Psoas muscle (tissue), 8 donors: ENCODE measurements at places on chromosomes 16 and 17. TPM values are rescaled to one million over a fixed set of nuclear protein-coding genes. Genes with fewer than 3 reads are reported as not detected.

Gene SLFN14
- not detected for total RNA-seq

Gene MAPK8IP3
- total RNA-seq, result 31.6 TPM

Gene ZFHX3
- 28.9 TPM for total RNA-seq

Gene ZP2
- total RNA-seq, result not detected

Gene TMED6
- total RNA-seq, result 0.26 TPM

Gene CTRB1
- total RNA-seq, result not detected

Gene CHTF8
- 69.1 TPM for total RNA-seq

Gene RNF43
- total RNA-seq, result not detected

Gene CBFA2T3
- total RNA-seq, result 4.7 TPM

Gene ARRB2
- total RNA-seq, result 13.9 TPM

Gene TMEM170A
- 5.9 TPM for total RNA-seq

Gene KRTAP3-1
- not detected for total RNA-seq

Gene MRTFB
- total RNA-seq, result 14.1 TPM

Gene AARS1
- 79.3 TPM for total RNA-seq

Gene CETP
- 0.17 TPM for total RNA-seq

GRCh38 chr17:19546289-19547065 lies 12.8 kb downstream of the SLC47A1 start:
- peak; percentile 43 for DNase-seq

DNA sequence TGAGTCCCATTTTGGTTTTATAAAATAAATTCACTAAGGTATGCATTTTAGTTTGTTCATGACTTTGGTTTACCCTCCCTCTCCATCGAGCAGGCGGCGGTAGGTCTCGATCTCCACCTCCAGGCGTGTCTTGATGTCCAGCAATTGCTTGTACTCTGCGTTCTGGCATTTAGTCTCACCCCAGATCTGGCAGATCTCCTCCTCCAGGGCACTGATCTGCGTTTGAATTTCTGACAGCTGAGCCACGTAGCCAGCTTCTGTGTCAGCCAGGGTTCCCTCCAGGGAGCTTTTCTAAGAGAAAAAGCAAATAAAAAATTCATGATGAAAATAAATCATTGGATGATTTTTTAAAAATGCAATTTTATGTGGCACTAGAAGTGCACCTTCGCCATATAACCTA lies 4.2 kb downstream of the KRT24 start:
- no peak for DNase-seq

- DNase-seq, result no peak
Measured at GRCh38 chr16:62717026-62717425, 680.8 kb upstream of the CDH8 start.

DNA sequence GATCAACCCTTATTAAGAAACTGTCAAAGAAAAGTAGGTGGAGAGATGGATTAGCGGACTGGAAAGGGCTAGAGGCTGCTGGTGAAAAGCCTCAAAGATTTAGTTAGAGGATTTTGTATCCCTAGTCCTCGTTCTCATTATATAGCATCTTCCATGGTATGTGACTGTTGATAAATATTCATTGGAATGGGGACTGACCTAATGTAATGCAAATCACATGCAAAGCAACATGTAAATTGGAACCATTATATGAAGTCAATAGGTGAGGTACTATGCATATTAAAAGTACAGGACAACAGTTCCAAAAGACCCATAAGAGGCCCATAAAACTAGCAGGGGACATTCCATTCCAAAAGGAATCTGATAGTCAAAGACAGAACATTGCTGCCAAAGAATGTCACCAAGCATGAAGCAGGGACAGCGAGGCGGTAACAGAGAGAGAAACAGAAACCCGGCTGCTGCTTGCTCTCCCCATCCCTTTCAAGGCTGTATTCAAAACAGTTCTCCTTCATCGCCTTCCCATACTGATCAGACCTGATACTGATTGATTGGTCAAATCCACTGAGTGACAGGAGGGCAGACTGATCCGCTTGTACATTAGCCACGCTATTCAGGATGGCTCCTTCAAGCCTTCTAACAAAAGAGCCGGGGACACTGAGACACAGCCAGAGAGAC lies 44.5 kb downstream of the SOX9 start:
- no peak for DNase-seq

DNA sequence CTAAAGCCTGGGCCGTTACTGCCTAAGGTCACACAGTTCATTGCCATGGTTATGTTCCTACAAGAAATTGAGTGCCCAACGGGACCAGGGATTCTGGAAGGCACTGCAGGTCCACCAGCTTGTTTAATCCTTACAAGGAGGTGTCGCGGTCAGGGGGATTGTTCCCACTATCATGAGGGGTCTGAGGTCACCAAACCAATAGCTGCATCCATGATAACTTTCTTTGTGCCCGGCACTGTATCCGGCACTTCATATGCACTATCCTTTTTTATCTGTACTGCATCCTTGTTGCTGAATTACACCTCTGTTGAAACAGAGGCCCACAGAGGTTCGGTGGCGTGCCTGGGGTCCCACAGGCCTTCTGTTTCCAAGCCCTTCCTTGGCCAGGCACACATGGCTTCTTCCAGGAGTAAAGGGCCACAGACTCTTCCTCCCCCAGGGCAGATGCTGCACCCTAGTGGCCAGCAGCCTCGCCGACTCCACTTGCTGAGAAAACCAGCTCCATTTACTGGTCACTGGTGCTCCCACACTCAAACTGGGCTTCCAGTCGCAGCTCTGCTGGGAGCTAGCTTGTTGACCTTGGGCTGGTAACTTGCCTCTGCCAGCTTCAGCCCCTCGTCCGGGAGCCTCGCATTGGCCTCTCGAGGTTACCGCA lies 82.0 kb upstream of the PLCG2 start:
- no peak for DNase-seq

GRCh38 chr16:79601092-79601930 lies 774 bp upstream of the MAF start:
- peak; percentile 75 for DNase-seq

DNA sequence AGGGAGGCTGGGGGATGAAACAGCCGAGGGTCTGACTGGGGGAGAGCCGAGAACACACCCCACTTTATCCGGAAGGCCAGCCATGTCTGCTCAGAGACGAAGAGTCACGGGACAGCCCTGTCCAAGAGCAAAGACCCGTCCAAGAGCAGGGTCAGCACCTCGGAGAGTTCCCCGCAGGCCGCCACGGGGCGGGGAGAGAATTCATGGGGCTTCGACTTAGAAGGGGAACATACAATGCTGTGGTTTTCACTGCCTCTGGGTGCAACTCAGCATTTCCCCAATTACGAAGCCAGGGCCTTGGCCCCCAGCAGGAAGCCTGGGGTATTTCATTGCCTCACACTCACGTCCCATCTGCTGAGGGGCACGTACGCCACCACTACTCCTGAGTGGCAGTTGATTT lies 59.3 kb downstream of the JPH3 start:
- peak; percentile 35 for DNase-seq

- DNase-seq, result no peak
Measured at GRCh38 chr17:49456183-49456965, 38.7 kb upstream of the NGFR start.

GRCh38 chr17:76691379-76692191 lies 19.2 kb downstream of the MXRA7 start:
- no peak for DNase-seq

GRCh38 chr16:4511441-4512082 lies 27.0 kb downstream of the CDIP1 start:
- DNase-seq, result no peak

DNA sequence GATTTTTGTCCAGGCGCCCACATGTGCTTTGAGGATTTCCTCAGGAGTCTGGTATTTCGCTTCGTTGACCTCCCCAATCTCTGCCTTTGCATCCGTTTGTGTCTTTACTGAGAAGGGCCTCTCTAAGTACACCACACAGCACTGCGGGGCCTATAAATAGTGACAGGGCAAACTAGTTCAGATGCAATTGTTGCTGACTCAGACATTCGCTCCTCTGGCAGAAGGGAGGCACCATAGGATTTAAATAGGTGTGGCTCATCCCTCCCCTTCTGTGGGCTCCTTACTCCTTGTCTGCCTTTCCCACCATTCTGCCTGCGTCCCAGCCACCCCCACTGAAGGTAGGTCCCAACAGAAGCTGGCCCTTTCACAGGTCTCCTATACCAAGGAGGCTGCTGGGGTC lies 192.3 kb downstream of the SHISA9 start:
- DNase-seq, result no peak

DNA sequence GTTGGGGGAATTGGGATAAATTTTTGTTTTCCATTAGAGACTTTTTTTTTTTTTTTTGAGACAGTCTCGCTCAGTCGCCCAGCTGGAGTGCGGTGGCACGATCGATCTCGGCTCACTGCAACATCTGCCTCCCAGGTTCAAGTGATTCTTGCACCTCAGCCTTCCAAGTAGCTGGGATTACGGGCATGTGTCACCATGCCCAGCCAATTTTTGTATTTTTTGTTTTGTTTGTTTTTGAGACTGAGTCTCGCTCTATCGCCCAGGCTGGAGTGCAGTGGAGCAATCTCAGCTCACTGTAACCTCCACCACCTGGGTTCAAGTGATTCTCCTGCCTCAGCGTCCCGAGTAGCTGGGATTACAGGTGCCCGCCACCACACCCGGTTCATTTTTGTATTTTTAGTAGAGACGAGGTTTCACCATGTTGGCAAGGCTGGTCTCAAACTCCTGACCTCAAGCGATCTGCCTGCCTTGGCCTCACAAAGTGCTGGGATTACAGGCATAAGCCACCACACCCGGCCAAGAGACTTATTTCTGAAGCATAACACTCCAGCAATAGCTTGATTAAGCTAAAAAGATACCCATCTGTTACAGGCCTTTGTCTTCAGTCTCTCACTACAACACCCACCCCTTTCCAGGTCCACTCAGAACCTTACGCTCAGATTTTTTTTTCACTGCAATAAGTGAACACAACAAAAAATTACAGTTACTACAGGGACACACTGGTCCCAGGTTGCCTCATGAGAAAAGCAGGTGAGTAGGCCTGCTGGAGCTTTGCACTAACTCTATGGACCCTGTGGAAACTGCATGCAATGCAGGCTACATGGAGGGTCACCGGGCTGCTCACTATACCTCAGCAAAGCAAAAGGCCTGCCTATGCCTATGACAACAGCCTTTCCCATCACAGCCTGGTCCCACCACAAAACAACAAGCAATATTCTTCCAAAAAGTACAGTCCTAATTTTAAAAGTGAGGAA lies 34.6 kb downstream of the KANSL1 start:
- DNase-seq, result no peak

GRCh38 chr16:11004351-11004750 lies 60.0 kb downstream of the CLEC16A start:
- DNase-seq, result no peak

- no peak for DNase-seq
Measured at GRCh38 chr16:397135-397661, at the start of gene NME4. Gene NME4, plus strand, starts transcription at chr16:397199. Its CDS starts 24 bp downstream, at chr16:397223.

GRCh38 chr16:89931305-89931896 lies 8.3 kb downstream of the TUBB3 start:
- no peak for DNase-seq

- DNase-seq, result no peak
Measured at GRCh38 chr16:52976539-52977167, 76.0 kb downstream of the CHD9NB start.

GRCh38 chr16:57535680-57536305 lies 578 bp downstream of the CCDC102A start:
- DNase-seq, result peak; percentile 96

- no peak for DNase-seq
Measured at GRCh38 chr16:82040296-82040695, 5.2 kb downstream of the HSD17B2 start.

DNA sequence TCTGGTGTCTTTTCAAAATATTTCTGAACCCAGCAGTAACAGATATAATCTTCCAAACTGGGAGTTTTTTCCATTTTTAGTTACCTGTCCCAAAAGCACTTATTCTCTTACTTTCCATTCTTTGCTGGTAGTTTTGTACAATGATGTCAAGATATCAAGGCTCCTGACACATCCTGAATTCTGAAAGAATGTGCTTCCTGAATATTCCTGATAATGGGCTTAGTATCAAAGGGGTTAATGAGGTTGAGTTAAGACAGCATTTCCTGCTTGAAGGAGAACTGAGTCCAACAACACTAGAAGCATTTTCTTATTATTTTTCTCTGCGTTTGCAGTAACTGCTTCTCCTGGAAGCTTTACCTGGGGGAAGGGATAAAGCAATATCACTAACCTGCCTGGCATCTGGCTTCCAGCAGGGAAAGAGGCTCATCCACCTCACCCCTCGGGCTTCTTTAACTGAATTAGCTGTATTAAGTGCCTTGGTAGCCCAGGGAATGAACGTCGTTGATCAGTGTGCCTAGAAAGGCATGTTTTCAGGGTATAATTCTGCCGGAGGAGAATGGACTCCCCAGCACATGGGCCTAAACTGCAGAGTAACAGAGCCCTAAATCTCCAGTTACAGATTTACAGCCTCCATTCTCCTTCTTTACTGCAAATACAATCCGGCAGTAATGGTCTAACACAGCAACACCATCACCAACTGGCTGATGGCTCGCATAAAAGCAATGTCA lies 134.4 kb downstream of the SNX11 start:
- no peak for DNase-seq

GRCh38 chr16:69482410-69482991 lies 58.1 kb downstream of the CYB5B start:
- DNase-seq, result peak; percentile 61

- DNase-seq, result no peak
Measured at GRCh38 chr17:65743308-65743655, 181.8 kb upstream of the AXIN2 start.

DNA sequence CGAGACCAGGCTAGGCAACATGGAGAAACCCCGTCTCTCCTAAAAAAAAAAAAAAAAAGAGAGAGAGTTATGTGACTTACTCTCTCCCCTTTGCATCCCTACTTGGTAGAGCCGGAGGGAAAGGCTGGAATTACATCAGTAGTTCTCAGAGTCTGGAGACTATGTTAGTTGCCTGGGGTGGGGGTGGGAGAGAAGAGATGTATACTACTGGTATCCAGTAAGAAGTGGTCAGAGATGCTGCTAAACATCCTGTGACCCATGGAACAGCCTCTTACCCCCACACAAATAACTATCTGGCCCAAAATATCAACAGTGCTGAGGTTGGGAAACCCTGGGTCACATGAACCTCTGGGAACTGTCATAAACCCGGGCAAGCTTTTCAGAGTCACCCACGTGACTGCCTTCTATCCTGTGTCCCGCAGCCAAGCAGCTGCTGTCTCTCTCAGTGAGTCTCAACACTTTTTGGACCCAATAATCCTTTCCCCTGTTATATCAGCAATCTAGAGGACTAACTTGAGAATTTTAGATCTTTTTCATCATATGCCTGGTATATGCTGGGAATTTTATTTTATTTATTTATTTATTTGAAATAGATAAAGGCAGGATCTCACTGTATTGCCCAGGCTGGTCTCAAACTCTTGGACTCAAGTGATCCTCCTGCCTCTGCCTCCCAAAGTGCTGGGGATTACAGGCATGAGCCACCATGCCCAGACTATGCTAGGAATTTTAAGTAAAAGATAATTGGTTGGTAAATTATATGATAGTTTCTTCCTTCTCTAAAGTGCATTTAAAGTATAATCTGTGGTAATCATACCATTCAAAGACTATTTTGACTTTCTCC lies 8.7 kb downstream of the EIF1 start:
- peak; percentile 73 for DNase-seq

GRCh38 chr16:75745823-75746222 lies 19.5 kb upstream of the CPHXL start:
- DNase-seq, result no peak

GRCh38 chr17:33564146-33564545 lies 271.1 kb upstream of the ASIC2 start:
- DNase-seq, result no peak
